ENCODE measurements at places on chromosomes 2 and 18. TPM values are rescaled to one million over a fixed set of nuclear protein-coding genes. Genes with fewer than 3 reads are reported as not detected.
A peak's percentile ranks its signal among the peaks of the same experiment; 100 is the strongest.

Gene TANK
- total RNA-seq, result 52.2 TPM

Gene TBR1
- not detected for total RNA-seq

Gene CEBPZ
- 52.1 TPM for total RNA-seq

Gene INO80C
- 10.3 TPM for total RNA-seq

Gene SNED1
- 50.3 TPM for total RNA-seq

DNA sequence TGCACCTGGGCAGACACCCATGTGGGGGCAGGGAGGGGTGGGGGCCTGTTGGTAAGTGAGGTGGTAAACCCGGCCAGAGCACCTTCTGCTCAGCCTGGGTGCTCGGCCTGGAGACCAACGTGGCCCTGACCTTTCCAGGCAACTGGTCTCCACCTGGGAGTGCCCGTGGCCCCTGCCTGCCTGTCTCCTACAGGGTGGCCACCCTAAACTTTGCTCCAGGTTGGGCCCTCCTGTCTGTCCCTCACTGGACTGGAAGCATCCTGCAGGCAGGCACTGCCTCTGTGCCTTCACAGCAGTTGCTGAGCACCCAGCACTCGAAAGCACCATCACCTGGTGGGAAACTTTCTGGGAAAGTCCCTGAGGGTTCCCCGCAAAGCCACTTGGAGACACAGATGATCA is 171.3 kb downstream of the TWIST2 start:
- H3K4me1 ChIP-seq, result peaks cover 16% of the 10 kb centered on the region
- H3K36me3 ChIP-seq, result no peaks in the 10 kb centered on the region
- H3K27me3 ChIP-seq, result no peaks in the 10 kb centered on the region
- no peak overlapping the region for H3K27ac ChIP-seq
- no peak overlapping the region for H3K4me3 ChIP-seq

DNA sequence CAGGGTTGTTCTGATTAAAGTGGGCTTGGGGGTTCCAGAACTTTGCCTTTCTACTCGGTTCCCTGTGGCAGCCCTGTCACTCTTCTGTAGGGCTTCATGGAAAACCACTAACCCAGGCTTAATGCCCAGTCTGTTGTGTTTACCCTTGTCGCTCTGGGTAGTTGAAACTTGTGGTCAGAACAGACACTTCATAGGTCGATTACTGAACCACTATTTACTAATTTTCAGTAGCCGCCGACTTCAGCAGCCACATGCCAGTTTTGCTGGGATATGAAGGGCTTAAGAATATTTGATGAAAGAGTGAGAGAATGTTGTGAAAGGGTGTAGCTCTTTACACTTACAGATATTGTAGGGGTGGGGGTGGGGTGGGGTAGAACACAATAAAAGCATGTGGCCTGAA is 362.3 kb downstream of the RND3 start:
- H3K27ac ChIP-seq, result no peak overlapping the region
- no peaks in the 10 kb centered on the region for H3K4me1 ChIP-seq
- no peaks in the 10 kb centered on the region for H3K27me3 ChIP-seq
- H3K4me3 ChIP-seq, result no peak overlapping the region
- DNase-seq, result no peak

GRCh38 chr18:26960911-26961310 is 95.4 kb upstream of the AQP4 start:
- peaks cover 8% of the 10 kb centered on the region for H3K4me1 ChIP-seq
- no peaks in the 10 kb centered on the region for H3K36me3 ChIP-seq
- no peak overlapping the region for H3K27ac ChIP-seq
- H3K4me3 ChIP-seq, result no peak overlapping the region

DNA sequence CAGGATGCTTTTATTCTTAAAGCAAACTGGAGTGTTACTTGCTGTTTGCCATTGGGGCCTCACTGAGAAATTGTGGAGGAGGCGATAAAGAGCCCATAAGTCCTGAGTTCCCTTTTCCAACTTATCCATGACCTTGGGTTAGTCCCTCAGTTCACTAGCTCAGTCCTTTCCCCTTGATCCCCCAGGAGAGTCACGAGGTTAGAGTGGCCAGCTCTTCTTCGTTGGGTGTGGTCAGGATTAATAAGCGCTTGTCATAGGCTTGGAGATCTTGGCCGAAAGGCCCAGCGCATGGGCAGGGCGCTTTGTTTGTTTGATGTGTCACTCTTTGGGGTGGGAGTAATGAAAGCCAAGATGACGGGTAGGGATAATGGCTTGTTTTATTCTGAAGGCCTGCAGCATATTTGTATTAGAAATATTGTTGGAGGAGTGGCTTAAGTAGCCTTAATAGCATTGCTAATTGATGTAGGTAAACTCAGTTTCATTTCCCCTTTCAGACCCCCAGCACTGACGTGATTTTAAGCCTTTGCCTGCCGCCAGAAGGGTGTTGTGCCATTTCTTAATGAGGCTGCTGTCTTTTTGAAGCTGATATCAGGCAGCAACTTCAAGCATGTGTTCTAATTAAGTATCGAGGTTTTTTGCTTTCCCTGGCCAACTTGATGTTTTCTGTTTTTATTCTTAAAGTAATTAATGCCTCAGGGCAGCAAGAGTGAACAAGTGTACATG is 15.7 kb downstream of the GRHL1 start:
- no peaks in the 10 kb centered on the region for H3K27me3 ChIP-seq
- no peaks in the 10 kb centered on the region for H3K36me3 ChIP-seq
- peaks cover 4% of the 10 kb centered on the region for H3K4me1 ChIP-seq
- no peak for DNase-seq
- H3K27ac ChIP-seq, result no peak overlapping the region

- no peak within 1 kb of the TSS for H3K4me3 ChIP-seq
- no peak within 1 kb of the TSS for H3K27ac ChIP-seq
- no peak for DNase-seq
Observed at GRCh38 chr2:127645395-127646291, at the start of gene GPR17. Gene GPR17 (plus strand): TSS chr2:127646153. CDS start chr2:127650736, 4,583 bp downstream.

- H3K4me3 ChIP-seq, result no peak overlapping the region
- no peaks in the 10 kb centered on the region for H3K36me3 ChIP-seq
- peaks cover 2% of the 10 kb centered on the region for H3K4me1 ChIP-seq
- no peaks in the 10 kb centered on the region for H3K27me3 ChIP-seq
- DNase-seq, result no peak
- no peak overlapping the region for H3K27ac ChIP-seq
Observed at GRCh38 chr18:8801263-8801901, 96.0 kb downstream of the MTCL1 start.

DNA sequence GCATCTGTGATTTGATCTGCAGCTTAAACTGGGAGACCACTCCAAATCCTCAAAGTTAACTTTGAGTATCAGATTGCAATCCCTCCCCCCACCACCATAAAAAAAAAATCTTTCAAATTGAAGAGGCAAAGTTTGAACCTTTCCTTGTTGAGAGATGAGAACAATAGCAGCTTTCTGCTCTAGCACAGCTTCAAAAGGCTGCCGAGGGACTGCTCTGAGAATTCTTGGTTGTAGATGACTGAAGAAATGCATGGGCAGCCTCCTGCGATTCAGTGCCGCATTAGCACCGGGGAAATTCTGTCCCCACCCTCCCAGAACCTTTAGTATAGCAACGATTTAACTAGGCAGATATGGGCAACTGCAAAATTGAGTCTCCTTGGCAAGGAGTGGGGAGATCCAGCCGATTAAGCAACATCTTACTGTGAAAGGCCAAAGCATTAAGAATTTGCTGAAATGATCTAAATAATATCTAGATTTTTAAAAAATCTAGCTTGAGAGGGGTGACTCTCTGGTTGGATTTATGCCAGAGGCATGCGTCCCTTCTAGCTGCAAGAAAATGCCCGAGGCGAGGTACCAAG is 3.9 kb upstream of the SP5 start:
- peaks cover 14% of the 10 kb centered on the region for H3K4me1 ChIP-seq
- DNase-seq, result no peak
- no peaks in the 10 kb centered on the region for H3K36me3 ChIP-seq

DNA sequence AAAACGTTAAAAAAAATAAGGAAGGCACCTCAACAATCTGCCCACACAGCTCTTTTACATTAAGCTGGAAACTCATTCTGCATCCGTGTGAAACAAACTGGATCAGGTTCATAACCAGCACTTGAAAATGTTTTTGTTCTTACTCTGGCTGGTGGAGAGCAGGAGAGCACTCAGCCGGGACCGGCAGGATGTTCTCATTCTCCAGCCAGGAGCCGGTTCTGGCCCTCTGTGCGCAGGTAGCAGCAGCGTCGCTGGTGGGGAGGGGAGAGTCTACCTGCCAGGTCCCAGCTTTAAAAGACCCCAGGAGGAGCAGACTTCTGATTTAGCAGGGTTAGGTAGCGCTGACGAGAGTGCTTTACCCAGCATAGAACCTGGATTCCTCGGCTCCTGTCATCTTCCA is 834.9 kb upstream of the SALL3 start:
- no peaks in the 10 kb centered on the region for H3K4me1 ChIP-seq
- no peaks in the 10 kb centered on the region for H3K27me3 ChIP-seq

DNA sequence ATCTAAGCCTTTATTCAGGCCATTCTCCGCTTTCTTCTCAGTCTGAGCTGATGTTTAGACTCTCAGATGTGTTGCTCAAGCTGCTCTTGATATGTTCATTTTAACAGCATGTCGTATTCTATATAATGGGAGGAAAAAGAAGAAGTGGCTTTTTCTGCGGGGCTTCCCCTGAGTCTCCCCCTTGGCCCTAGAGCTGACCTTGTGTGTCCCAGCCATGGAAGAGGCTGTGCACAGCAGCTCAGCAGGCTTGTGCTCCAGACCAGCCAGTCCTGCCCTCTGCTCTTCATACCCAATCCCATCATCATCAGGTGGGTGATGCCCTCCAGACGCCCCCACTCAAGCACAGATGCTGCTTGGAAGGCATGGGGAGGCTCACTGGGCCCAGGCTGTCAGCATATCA is 155.1 kb upstream of the CELF4 start:
- no peak overlapping the region for H3K4me3 ChIP-seq
- H3K27ac ChIP-seq, result no peak overlapping the region
- H3K36me3 ChIP-seq, result no peaks in the 10 kb centered on the region

DNA sequence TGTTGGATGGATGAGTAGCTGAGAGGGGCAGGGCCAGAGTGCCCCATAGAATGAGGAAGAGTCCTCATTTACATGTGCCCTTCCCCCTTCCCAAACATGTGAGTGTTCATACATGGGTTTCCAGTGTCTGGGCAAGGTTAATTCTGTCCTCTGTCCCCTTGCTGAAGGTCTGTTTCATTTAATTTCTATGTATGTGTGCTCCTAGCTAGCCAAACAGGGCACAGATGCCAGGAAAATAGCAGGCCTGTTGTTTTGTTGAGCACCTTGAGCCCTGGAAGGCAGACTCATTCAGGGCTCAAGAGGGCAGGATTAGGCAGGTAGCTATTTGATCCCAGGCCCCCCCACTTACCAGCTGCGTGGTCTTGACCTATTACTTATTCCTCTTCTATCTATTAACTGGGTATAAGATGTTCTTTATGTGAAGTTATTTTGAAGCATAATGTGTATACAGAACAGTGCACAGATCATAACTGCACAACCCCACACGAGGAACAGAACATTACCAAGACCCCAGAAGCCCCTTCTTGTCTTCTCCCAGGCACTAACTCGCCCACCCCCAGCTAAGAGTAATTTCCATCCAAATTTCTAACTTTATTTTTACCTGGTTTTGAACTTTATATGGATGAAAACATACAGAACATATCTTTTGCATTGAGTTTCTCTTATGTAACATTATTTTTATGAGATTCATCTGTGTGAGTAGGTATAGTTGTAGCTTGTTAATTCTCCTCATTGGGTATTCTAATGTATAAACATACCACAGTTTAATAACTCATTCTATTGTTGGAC is 164.3 kb downstream of the RPIA start:
- no peak overlapping the region for H3K27ac ChIP-seq
- H3K4me3 ChIP-seq, result no peak overlapping the region

- H3K36me3 ChIP-seq, result no peaks in the 10 kb centered on the region
- peak; percentile 95 for DNase-seq
- peaks cover 8% of the 10 kb centered on the region for H3K4me1 ChIP-seq
- peak within 1 kb of the TSS; percentile 72 for H3K27ac ChIP-seq
Observed at GRCh38 chr2:158968396-158969161, at the start of gene TANC1. Gene TANC1 (plus strand): TSS chr2:158968640. CDS start chr2:159065911, 97,271 bp downstream.

- no peak overlapping the region for H3K27ac ChIP-seq
- no peaks in the 10 kb centered on the region for H3K36me3 ChIP-seq
- no peak overlapping the region for H3K4me3 ChIP-seq
- H3K27me3 ChIP-seq, result no peaks in the 10 kb centered on the region
Observed at GRCh38 chr2:234825616-234826015, 126.2 kb upstream of the SH3BP4 start.

DNA sequence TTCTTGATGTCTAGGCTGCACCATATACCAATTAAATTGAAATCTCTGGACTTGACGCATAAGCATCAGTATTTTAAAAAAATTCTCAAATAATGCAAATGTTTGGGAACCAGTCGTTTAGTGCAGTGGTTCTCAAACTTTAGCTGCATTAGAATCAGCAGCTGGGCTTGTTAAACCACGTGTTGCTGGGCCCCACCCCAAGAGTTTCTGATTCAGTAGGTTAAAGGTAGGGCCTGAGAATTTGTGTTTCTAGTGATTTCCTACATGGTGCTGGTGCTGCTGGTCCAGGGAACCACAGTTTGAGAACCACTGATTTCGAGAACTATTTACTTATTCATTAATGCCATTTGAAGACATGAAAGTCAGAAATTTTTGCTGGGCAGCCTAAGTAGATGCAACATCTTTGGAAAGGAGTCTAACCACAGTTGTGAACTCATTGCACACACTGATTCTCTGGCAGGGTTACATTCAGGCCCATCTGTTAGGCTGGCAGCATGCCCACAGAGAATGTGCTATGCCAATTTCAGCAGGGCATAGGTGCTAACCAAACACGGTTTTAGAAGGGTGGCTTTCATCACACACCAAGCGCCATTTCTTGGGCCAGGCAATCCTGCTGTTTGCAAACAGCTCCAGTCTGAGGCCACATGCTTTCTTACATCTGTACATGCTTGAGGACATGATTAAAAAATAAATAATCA is 26.4 kb upstream of the ATP5MC3 start:
- H3K27me3 ChIP-seq, result no peaks in the 10 kb centered on the region
- no peaks in the 10 kb centered on the region for H3K36me3 ChIP-seq
- H3K27ac ChIP-seq, result no peak overlapping the region
- no peak overlapping the region for H3K4me3 ChIP-seq
- no peaks in the 10 kb centered on the region for H3K4me1 ChIP-seq

DNA sequence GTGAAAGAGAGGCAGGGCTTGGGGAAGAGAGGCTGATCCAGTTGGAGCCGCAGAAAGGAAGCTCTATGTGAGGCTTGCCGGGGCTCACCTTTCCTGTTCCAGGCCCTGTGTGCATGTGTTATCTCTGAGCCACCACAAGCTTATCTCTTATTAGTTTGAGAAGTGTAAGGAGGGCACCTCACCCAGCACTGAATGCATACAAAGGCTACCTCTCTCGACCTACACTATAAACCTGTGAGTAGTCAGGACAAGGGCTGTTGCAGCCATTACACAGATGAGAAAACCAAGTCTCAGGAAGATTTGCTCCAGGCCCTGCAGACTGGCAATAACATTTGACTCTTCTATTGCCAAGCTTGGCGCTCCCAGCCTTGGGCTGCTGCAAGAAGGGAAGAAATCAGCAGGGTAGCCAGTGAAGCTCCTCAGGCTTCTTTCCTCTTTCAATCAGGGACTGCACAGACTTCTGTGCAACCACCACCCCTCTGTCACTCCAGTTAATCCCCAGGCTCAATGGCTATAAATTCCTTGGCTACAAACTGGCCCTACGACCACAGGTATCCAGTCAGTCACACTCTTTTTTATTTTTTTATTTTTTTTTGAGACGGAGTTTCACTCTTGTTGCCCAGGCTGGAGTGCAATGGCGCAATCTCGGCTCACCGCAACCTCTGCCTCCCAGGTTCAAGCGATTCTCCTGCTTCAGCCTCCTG is 73.8 kb downstream of the CLHC1 start:
- H3K4me1 ChIP-seq, result peaks cover 21% of the 10 kb centered on the region
- H3K27me3 ChIP-seq, result no peaks in the 10 kb centered on the region
- no peaks in the 10 kb centered on the region for H3K36me3 ChIP-seq
- no peak for DNase-seq
- no peak overlapping the region for H3K4me3 ChIP-seq
